ENCODE measurements at places on chromosomes 5 and 9. TPM values are rescaled to one million over a fixed set of nuclear protein-coding genes. Genes with fewer than 3 reads are reported as not detected.

The PCDHB4 gene
- 1.1 TPM for total RNA-seq

The GABRA1 gene
- total RNA-seq = 0.41 TPM

The FOXI1 gene
- not detected for total RNA-seq

The XRCC4 gene
- 15.5 TPM for total RNA-seq

The PCDHA5 gene
- 1.7 TPM for total RNA-seq

The CDH10 gene
- 6.4 TPM for total RNA-seq

The NOTCH1 gene
- total RNA-seq = 34.1 TPM

The RGS3 gene
- total RNA-seq = 106 TPM

The CCDC171 gene
- 2.0 TPM for total RNA-seq

The OCLN gene
- total RNA-seq = 15.3 TPM

DNA sequence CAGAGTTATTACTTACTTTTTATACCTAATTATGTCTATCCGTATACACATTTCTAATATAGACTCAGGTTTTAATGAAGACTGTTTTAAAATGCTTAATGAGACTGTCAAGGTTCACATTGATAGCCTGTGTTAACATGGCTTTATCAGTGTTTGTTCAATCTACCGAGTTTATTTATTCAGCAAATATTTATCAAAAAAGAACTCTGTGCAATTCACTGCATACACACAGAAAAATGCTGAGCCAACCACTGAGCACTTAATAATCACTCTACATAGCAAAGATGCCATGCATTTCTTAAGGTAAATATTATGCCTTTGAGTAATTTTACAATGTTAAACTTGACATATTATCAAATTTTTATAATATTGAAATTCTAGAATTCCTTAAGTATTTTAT lies 428.2 kb downstream of the ANXA1 start:
- DNase-seq = no peak

GRCh38 chr9:135939351-135940265 lies 21.6 kb downstream of the UBAC1 start:
- no peak for DNase-seq

GRCh38 chr5:61215996-61216395 lies 53.7 kb upstream of the SMIM15 start:
- DNase-seq = no peak

DNA sequence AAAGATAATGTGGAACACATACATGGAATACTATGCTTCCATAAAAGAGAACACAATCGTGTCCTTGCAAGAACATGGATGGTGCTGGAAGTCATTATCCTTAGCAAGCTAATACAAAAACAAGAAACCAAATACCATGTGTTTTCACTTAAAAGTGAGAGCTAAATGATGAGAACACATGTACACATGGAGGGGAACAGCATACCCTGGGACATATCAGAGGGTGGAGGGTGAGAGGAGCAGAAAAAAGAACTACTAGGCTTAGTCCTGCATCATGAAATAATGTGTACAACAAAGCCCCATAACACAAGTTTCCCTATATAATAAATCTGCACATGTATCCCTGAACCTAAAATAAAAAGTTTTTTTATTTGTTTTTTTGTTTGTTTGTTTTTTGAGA lies 855.5 kb upstream of the NUDT12 start:
- DNase-seq = no peak

DNA sequence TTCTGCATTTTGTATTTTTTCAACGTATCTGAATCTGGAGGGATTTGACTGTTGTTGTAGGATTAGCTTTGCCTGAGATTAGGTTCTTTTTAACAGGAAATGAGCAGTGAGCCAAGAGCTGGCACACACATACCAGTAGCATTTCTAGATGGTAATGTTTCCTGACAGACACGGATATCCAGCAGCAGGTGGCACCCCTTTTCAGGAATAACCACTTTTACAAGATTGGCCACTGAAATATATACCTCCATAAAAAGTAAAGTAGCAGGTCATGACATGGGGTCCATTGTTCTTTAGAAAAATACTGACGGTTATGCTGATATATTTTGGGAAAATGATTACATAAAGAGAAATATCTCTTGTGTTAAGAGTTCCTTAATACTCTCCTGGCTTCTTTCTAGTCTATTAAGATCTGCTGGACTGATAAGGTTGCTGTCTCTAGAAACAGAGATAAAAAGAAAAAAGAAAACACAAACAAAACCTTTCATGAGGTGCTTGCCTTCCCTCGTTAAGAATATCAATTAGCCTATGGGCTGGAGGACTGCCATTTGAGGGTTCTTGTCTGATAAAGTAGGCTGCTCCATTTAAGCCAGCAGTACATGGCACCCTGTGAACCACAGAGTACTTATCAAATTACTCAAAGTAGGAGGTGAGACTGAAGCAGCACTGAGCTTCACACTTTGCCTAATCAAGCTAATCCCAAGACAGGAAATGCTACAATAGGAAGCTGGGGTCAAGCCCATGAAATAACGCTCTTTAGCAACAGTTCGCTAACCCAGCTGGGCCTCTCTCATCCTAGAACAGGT lies 101.6 kb upstream of the PCA3 start:
- DNase-seq = no peak

- DNase-seq = peak; percentile 91
These were observed 214.4 kb upstream of the S1PR3 start for GRCh38 chr9:88776717-88777497.

GRCh38 chr5:133243196-133243595 lies 191.4 kb downstream of the HSPA4 start:
- no peak for DNase-seq

DNA sequence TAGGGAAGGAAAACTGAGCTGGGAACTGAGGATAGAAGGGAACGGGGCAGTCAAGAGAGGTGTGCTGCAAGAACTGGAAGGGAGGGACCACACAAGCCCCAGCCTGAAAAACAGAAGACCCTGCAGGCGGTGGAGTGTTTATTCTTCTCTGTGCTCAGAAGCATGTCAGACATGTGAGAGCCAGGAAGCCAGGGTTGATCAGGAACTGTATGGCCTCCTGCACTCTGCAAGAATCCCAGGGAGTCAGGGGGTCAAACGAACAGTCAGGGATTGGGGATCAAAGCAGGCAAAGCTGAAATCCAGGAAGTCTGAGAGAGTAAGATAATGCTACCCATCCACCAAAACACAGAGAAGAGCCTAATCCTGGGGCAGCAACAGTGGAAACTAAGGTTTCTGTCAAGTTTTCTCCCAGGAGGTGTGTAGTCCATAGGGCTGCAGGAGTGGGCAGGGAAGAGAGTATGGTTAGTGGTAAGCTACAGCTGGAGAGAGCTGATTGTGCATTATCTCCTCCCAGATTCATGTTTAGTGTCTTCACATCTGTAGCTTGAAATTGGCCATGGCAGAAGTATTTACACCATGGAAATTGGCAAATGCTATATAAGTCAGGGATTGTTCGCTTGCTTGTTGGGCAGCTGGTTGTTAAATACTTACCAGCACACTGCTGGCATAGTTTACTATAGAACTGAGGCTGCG lies 115.4 kb upstream of the SLC44A1 start:
- DNase-seq = no peak

GRCh38 chr9:26158631-26159150 lies 480.4 kb upstream of the TUSC1 start:
- no peak for DNase-seq

GRCh38 chr9:133637451-133638055 lies 1.4 kb downstream of the DBH start:
- no peak for DNase-seq

DNA sequence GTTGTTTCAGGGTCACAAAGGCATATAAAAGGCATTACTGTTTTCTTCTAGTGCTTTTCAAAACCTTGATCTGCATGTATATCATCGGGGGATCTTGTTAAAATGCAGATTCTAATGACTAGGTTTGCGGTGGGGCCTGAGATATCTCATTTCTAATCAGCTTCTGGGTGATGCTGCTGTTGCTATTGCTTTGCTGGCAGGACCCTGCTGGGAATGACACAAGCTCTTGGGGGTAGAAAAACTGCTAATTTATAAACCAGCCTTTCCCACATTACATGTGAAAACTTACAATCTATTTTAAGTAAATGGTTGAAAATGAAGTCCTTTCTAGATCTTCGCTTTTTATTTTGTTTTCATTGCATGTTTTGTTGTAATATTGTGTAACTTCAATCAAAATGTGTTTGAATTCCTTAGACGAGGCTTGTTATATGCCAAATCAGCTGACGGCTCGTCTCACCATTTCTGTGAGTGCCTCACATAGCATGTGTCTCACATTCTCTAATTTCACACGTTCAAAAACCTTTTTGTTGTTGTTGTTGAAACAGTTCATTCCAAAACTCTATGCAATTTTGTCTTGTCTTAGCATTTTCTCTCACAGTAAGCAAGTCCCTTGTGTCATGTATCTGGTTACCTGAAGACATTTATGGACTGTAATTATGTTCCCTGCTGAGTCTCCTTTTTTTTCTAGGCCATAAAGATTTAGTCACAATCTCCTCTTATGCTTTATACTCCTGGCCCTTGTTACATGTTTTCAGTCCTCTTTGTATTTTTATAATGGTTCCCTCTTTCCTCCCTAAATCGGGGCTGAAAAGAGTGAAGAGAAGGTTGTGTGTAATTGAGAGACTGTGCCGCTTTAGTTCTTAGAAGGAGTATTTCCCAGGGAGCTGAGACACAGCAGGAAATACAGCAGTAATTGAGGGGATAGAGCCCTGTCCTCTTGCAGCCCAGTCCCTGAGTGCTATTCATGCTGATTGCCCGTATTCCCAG lies 521.0 kb upstream of the SEMA6A start:
- no peak for DNase-seq

GRCh38 chr5:136028782-136029742 lies at the start of gene TGFBI:
Gene TGFBI, plus strand, starts transcription at chr5:136028988. Its CDS starts 68 bp downstream, at chr5:136029056.
- DNase-seq = no peak

GRCh38 chr9:87350915-87351314 lies 146.8 kb upstream of the DAPK1 start:
- DNase-seq = peak; percentile 68

DNA sequence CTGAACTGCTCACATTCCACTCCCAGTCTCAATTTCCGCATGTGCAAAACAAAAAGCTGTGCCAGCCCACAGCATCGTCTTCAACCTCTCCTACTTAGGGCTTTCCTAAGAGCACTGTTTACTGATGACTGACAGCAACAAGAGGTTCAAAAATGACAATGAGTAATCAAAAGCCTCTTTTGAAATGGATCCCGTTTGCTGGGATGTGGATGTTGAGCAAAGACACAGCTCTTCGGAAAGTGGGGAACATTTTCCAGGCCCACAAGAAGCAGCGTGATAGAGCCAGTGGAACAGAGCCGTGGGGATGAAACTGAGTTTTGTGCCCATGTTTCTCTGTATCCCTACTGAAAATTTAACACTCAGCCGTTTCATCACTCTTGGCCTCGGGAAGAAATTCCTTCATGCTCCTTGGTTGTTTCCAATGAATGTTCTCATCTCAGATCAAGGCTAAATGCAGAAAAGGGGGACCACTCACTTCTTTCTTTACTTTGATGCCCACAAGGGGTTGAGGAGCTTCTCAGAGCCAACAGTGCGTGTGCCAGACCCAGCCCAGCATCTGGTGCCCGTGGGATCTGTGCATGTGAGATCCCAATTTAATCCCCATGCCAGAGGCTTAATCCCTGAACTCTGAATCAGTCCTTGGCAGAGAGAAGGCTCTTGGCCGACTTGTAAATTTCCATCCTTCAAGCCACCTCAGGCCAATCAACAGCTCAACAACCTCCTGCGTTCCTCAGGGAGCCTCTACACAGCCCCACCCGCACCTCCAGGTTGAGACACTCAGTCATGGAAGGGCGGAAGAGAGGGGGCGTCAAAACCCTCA lies 230.2 kb upstream of the DAPK1 start:
- DNase-seq = no peak

GRCh38 chr9:121667214-121667613 lies 15.8 kb downstream of the DAB2IP start:
- no peak for DNase-seq

DNA sequence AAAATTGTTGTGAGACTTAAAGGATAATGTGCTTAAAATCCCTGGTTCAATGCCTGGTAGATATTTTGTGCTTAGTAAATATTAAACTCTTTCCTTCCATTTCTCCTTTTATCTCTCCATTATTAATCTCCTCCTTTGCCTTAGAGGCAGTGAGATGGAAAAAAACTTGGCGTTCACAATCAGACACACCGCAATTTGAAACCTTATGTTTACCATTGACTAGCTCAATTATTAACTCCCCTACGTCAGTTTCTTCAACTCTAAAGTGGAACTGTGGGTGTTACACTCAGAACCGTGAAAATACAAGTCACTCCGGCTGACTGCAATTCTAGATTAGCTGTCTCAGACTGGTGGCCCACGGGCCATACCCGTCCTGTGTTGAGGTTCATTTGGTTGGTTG lies 327.2 kb downstream of the DEPDC1B start:
- no peak for DNase-seq

DNA sequence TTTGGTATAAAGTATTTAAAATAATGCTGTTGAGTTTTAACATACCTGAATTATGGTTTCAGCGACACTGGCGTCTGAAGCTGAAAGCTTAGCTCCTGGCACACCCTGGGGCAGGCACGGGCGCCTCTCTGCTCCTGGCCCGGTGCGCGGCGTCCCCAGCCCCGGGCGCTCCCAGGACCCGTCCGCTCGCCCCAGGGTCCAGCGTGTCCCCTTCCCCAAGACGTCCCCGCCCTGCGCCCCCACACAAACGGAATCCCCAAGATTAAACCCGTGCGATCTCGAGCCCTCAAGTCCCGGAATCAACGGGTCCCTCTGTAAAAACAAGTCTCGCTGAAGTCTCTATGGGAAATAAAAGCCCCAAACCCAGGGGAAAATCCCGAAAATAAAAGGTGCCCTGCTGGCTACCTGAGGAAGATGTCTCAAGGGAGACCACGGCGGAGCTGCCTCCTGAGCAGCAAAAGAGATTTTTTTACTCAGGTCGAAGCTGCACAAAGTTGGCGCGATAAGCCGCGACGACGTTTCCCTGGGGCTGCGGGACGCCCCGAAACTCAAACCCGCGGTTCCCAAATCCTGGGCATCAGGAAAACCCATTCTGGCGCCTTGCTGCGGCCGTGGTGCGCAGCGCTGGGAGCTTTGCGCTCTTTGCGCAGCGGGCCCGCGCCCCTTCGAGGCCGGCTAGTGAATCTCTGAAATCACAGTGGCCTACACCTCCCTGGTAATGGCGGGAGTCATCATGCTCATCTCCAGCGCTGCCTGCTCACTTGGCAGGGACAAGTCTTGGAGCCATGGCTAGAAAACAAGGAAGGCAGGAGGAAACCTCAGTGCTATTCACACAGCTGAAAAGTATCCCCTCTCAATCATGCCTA lies 6.3 kb upstream of the IFNA8 start:
- DNase-seq = no peak

- no peak for DNase-seq
These were observed 121.2 kb upstream of the ST8SIA4 start for GRCh38 chr5:101024299-101024698.

All from astrocyte (in vitro differentiated cells and primary cell).